ENCODE measurements at places on chromosomes 4 and X.

DNA sequence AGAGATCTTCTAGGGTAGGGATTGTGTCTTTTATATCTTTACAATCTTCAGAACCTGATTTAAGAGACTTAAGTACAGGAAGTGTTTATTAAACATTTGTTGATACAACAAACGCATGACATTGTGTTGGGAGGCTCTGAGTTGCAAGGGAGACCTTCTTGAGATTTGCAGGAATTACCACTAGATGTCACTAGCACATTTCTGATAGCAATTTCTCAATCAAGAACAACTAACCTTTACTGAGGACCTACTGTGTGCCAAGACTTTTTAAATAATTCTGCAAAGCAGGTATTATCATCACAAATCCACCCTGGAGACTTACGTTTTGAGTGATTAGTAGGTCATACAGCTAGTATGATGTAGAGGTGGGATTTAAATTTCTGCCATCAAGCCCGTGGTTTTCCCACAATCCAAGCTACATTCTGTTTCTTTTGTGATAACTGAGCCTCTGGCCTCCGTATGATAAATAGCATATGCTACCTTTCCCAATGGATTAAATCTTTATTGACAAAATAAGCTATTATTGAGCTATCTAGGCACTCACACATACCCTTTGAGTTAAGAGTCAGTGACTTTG is 986.0 kb downstream of the CCSER1 start:
- DNase-seq = no peak

DNA sequence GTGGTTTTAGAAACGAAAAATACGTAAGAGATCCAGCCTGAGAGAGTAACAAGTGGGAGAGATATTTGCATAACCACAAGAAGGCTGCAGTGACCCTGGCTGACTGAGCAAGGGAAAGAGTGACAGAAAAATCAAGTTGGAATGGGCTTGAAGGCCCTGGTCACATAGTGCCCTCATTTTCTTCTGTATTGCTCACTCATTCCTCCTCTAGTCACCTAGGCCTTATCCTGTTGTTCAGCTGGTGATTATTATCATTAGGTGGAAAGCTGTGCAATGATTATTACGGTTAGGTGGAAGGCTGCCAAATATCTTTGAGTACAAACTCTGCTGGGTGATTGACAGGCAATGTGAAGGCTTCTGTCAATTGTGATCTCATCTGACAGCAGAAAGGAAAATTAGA is 2384.1 kb downstream of the PCDH7 start:
- no peak for DNase-seq

- no peak for DNase-seq
Observed at GRCh38 chr4:94488670-94489069, 36.9 kb downstream of the PDLIM5 start.

DNA sequence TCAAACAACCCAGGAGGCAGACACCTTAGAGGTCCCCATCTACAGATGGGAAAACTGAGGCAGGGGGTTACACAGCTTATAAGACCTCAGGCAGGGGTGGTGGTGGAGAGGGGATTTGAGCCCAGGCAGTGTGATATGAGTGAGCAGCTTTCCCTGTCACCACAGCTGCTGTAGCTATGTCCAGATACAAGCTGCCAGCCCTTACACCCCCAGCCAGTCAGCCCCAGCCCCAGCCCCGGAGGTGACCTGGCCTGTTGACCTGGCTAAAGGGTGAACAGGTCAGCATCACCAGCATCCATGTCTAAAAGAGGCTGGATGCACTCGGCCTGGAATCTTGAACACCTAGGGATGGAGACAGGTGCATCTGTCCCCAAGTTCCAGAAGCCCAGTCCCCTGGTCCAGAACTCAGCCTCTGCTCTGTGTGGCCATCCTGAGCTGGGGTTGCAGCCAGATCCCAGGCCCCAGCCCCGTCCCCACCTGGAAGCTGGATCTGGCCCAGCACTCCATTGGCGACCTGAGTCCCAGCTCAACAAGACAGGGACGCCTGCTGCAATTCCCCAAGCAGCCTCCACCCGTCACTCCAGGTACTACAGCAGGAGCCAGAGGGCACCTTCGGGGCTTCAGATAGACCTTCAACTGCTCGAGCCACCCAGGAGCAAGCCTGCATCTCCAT is 89.5 kb downstream of the JAKMIP1 start:
- DNase-seq = no peak

Measured in effector memory CD4-positive, alpha-beta T cell (primary cell).